ENCODE measurements at places on chromosomes 2 and 18.

DNA sequence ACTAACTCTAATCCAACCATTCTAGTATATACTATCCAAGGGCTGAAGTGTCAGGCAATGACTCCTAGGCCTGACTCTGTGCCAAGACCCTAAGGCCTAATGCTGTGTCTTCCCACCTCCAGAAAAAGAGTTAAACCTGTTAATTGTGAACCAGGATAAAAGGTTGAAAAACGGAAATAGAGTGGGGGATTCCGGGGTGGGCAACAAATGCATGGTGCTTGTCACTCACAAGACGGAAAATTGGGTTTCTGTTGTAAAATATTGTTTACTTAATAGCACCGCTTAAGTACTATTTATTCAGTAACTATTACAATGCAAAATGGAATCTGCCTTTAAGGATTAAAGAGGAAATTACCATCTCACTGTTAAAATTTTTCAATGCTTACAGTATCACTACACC is 3.2 kb downstream of the STK17B start:
- DNase-seq, result no peak

- DNase-seq, result no peak
Measured at GRCh38 chr2:104848526-104848925, 5.4 kb upstream of the POU3F3 start.

DNA sequence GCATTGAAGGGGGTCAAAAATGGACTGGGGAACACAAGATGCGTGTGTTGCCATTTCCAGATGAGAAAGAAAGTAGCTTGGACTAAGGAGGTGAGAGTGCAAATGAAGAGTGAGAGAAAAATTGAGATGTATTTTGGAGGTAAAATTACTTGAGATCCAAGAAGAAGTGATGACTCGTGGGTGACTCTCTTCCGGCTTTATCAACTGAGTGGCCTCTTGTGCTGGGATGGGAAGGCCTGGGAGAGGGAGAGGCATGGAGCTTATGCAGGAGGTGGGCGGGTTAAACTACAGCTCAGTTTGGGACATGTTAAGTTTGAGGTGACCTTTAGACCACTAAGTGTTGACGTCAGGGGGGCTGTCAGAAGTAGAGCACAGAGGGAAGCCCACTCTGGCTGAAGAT is 34.9 kb downstream of the SULT1C2 start:
- DNase-seq, result no peak

- no peak for DNase-seq
Measured at GRCh38 chr2:46284796-46285195, 12.4 kb upstream of the EPAS1 start.

DNA sequence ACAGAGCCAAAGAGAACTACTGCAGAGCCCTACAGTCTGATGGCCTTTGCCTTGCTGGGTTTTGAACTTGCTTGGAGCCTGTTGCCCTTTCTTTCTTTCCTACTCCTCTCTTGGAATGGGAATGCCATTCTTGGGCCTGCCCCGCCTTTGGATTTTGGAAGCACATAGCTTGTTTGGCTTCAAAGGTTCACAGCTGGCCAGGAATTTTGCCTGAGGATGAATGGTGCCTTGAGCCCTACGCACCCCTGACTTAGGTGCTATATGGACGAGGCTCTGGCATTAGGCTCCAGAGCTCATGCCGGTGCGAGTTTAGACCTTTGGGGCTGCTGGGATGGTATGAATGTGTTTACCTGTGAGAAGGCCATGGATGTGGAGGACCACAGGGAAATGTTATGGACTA is 663.3 kb upstream of the HS6ST1 start:
- no peak for DNase-seq

GRCh38 chr18:63099091-63099840 is 220.3 kb downstream of the BCL2 start:
- DNase-seq, result no peak

DNA sequence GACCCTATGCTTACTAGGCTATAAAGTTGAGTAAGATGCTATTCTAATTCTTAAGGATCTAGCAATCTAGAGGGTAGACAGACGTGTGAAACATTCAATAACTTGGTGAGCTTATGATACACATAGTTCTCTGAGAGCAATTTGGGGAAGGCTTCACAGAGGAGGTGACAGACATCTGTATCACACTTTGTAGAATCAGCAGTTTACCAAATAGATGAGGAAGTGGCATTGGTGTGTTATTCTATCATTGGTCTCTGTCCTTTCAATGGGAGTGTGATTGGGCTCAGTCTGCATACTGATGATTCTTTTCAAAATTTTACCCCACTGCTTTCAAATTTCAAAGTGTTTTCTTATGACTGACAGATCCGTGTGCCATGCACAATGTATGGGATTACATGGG is 47.0 kb upstream of the TMEM178A start:
- no peak for DNase-seq

GRCh38 chr2:234091883-234092282 is 41.4 kb downstream of the SPP2 start:
- no peak for DNase-seq

DNA sequence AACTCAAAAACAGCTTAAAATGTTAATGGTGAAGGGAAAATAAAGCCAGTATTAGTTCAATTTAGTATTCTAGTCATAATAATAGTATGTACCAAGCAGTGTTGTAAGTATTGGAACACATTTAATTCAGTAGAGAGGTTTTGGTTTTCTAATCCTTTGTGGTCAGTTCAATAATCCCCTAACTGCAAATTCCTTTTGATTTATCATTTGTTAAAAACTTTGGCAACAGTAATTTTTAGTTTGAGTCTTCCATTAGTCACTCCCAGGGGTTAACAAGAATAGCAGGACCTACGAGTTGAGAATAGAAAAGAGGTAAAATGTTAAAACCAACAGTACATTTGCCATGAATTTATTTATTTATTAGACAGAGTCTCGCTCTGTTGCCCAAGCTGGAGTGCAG is 10.7 kb downstream of the MRPL44 start:
- no peak for DNase-seq

GRCh38 chr18:4658804-4659203 is 203.7 kb upstream of the DLGAP1 start:
- DNase-seq, result no peak

DNA sequence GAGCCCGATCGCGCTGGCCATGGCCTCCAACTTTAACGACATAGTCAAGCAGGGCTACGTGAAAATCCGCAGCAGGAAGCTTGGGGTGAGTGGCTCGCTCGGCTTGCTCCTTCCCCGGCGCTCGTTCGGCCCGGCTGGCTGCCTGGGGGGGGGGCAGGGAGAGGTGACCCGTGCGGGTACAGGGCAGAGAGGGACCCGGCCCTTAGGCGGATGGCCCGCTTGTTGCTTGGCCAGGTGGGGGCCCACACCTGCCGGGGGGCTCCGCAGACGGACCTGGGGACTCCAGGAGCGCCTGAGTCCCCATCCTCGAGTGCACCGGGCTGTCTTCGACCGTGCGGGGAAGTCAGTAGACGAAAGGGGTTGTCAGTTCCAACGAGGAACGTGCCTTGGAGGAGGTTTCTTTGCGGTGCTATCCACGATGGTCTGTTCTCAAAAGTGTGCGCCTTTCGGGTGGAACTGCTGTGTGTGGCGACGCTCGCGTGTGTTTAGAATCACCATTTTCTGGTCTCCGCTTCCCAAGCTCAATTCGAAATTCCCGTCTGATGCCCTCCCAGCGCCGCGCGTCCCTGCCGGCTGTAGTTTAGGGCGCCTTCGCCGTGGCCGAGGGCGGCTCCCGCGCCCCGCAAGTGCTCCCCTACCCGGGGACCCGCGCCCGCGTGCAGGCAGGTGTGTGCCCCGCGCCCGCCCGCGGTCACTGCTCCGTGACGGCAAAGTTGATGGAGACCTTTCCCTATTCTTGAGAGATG is 711 bp downstream of the DOK6 start:
- DNase-seq, result no peak

DNA sequence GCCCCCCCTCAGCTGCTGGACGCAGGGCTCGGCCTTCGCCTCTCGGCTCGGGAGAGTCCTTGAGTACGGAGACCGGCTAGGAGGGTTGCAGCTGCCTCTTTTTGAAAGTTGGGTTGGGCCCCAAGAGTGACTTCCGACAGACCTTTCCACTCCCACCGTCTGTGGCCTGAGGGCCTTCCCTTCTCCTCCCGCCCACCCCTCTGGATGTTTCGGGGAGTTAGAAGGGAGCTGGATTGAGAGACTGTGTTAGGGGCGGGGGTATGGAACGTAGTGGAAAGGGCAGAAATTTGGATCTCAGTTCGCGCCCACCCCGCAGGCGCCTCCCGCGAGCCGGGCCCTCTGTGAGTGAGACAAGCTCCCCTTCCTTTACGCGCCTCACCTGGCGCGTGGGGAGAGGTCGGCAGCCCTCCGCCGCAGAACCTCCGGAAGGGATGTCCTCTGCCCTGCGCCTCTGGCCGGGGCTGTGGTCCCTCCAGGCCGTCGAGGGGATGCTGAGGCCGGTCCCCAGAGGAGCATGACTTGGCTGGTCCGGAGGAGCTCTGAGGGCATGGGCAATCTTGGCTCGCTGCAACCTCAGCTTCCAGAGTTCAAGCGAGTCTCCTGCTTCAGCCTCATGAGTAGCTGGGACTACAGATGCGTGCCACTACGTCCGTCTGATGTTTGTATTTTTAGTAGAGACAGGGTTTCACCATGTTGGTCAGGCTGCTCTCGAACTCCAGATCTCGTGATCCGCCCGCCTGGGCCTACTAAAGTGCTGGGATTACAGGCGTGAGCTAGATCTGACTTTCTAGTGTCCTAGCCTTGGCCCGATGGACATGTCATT is 15.9 kb downstream of the C2orf74 start:
- DNase-seq, result peak; percentile 11

DNA sequence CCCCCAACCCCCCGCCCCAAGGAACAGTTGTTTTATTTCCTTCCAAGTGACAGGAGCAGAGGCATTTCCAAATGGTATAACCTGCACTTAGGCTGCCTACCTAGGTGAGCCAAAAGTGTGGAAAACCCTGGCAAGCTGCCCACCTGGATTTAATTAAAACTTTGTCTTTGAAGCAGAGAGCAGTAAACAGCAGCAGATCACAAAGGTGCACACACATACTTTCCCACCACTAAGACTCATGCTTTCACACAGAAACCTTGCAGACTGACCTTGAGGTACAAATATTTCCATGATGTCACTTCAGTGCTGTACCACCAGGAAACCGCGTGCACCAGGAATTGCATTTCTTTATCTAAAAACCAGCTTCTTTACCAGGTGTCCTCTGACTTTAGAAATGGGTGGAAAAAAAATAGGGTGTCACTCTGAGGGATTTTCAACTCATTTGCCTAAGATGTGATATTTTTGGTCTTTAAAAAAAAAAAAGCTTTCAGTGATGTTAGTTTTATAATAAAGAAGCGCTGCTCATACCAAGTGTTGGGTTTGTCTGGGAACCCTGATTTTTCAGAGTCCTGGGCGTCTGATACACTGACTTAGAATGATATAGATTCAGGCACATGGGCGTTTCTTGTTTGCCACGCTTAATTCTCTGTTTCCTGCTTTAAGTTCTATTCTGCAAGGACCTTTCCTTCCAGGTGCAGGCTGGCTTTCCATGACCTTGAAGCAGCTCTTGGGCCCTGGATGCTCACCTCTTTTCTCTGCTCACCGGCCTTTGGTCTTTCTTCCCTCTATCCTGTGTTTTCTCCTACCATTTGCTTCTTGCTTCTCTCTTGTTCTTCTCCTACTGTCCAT is 70.7 kb upstream of the BCL2L11 start:
- no peak for DNase-seq
